NCI-H69 (cell line): ENCODE measurements at places on chromosomes 6 and 20.

- peak; percentile 76 for DNase-seq
Observed at GRCh38 chr6:10613723-10614122, 80.7 kb downstream of the C6orf52 start.

- DNase-seq, result peak; percentile 12
Observed at GRCh38 chr6:40822619-40823018, 216.4 kb downstream of the UNC5CL start.

DNA sequence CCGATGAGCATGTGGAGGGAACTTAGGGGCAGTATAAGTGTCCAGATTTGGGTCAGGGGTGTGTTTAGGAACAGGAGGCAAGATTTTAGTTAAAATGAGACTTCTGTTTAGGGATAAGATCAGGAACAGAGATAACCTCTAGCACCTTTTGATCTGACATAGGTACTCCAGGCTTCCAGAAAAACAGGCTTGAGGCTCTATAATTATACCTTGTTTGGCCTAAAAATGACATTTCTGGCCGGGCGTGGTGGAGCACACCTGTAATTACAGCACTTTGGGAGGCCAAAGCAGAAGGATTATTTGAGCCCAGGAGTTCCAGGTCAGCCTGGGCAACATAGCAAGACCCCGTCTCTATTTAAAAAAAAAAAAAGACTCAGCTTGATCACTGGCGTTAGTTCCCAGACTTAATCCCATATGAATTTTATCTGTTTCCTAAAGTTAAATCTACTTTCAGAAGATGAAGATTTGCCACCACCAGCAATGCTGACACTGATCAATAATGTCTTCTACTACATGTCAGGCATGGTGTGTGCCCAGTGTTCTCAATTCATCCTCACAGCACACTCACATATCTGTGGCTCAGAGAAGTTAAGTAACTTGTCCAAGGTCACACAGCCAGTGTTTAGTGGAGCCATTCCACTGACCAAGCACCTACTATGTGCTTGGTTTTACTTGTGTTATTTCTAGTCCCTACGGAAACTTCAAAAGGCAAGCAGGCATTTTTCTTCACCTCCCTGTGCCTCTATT lies 6.0 kb upstream of the TULP1 start:
- no peak for DNase-seq

DNA sequence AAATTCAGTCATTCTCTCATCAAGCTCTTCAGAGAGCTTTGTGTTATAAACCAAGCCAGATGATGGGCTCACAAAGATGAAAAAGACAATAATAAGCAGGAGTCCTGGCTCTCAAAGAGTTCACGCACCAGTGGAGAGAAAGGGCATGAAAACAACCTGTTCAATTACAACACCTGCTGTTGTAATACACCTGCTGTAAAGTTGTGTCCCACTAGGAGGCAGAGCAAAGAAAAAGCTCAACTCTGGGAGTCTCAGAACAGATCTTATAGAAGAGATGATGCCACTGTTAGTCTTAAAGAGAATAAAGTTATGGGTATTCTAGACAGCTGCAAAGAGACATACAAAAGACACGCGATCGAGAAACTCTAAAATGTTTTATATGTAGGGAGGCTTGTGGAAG lies 100.6 kb downstream of the DCDC2 start:
- DNase-seq, result peak; percentile 85

GRCh38 chr6:163281634-163282033 lies 132.9 kb upstream of the QKI start:
- DNase-seq, result no peak

GRCh38 chr6:44423306-44423705 lies 35.8 kb downstream of the CDC5L start:
- no peak for DNase-seq

DNA sequence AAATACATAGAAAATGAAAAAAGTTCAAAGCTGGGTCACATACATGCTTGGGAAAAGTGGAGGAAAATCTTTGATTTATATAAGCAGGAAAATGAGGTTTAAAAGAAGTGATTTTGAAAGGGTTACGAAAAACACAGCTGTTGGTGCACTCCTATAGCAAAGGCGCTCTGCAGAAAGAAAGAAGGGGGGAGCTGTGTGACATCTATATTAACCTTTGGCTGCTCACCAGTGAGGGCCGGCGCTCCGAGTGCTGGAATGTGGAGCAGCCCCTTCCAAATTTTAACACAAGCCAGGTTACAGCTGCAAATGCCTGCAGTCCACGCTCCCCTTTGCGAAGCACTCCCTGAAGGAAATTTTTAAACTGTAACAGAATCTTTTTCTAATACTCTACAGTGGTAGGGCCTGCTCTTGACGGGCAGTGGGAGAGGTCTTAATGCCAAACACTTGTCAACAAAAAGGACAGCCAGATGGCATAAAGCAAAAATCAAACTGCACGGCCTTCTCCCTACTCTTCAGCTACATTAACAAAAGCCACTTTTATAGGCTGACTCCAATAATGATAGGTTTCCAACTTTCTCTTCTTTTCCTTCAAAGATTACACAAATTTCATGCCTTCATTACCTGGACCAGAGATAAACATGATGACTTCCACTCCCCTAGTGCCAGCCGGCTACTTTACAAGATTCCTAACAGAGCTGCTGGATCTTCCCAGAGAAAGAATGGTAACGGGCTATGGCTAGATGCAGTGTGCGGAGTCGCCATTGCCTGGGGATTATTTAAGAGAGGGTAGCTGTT lies 4.8 kb downstream of the BMP7 start:
- peak; percentile 16 for DNase-seq

DNA sequence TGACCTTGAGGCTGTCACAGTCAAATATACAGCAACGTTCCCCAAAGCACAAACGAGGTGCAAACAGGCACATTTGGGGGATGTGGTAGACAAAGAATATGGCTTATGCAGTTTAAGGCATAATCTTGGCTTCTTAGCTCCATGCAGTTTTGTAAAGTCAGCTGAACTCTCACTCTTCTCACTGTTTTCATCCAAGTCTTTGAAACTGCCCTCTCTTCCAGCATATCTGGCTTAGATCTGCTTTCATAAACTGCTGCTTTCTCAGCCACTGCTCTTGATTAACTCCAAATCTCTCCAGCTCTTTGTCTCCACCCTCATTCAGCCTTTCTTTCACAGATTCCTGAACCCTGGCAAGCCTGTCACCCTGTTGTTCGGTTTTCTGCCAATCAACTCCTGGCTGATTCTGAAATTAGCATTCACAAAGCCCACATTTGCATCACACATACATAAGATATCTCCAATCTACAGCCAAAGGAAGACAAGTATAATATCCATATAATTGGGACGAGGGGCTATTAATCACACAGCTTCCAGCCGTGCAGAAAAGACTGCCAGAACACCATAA lies 301.1 kb upstream of the RNF217 start:
- DNase-seq, result peak; percentile 63

GRCh38 chr6:3291346-3291745 lies 32.6 kb downstream of the PSMG4 start:
- no peak for DNase-seq

DNA sequence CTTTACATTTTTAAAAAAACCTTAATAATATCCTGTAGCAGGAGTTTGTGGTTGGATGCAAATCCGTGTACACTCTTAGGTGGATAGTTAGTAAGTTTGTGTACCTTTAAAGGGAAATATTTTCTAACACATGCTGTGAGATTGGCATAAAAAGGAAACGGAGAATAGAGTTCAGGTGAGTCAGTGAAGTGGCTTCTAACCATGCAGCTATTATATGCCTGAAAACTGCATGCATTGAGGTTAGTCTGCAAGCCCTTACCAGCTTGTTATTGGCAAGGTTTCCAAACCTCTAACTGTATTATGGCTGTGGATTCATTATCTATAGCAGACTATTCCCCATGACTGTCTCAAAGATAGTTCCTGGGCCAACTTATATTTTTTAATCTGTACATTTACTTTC lies 420.6 kb upstream of the MMS22L start:
- DNase-seq, result peak; percentile 30

GRCh38 chr6:110173506-110174132 lies 5.9 kb downstream of the WASF1 start:
- no peak for DNase-seq

- DNase-seq, result no peak
Observed at GRCh38 chr20:41162396-41162795, 25.1 kb downstream of the PLCG1 start.

DNA sequence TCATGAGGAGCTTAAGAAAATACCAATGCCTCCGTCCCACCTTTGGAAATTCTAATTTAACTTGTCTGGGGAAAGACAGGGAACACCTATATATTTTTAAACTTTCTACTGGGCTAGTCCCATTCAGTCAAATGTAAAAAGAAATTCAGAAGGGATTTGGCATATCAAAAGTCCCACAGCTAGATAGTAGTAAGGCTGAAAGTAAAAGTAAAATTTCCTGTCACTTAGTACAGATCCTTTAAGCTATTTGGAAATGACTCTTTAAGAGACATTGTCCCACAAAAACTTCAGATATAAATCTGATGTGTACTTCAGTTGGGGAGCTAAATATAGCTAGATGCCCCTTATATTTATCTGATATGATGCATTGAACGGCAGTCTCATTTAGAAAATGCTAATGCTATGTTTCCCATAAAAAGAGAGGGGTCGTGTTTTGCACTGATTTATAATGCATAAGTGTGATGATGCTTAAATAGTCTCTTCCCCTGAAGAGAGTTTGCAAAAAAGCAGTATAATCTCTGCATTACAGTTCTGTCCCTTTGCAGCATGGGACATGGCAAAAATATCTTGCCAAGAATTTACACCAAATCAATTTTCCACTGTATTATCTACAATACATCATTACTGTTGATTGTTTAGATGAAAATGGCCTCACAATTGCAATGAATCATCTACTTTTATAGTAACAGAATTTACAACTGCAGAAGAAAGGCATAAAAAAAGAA lies 860.8 kb upstream of the MAP3K7 start:
- no peak for DNase-seq

GRCh38 chr6:167577891-167578361 lies 248.8 kb upstream of the AFDN start:
- DNase-seq, result no peak

DNA sequence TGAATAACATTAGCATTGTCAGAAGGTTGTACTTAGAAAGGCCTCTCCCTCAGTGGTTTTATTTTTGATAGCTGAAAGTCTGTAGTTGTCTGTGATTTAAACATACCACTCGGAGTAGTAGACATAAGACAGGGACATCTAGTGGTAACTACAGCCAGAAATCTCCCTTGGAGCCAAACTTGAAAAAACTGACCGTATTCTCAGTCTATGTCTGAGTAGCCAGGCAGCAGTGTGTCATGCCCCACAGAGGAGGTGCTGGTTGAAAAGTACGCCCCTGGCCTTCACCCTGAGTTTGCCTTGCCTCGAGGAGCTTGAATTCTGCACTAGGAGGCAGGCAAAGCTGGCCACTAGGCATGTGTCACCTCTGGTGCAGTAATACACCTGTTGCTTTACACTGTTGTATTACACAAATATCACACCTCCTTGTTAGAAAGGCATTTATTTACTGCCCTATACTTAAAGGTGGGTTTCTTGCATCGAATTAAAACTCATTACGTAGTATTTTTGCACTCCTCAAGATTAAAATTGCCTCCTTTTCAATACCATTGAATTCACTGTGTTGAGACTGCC lies 20.8 kb downstream of the ZBTB2 start:
- no peak for DNase-seq

- DNase-seq, result peak; percentile 20
Observed at GRCh38 chr20:1473246-1474220, 6.9 kb upstream of the NSFL1C start.

- no peak for DNase-seq
Observed at GRCh38 chr20:40778894-40779496, 90.0 kb upstream of the MAFB start.

- no peak for DNase-seq
Observed at GRCh38 chr20:52180180-52180840, 11.3 kb downstream of the ZFP64 start.

DNA sequence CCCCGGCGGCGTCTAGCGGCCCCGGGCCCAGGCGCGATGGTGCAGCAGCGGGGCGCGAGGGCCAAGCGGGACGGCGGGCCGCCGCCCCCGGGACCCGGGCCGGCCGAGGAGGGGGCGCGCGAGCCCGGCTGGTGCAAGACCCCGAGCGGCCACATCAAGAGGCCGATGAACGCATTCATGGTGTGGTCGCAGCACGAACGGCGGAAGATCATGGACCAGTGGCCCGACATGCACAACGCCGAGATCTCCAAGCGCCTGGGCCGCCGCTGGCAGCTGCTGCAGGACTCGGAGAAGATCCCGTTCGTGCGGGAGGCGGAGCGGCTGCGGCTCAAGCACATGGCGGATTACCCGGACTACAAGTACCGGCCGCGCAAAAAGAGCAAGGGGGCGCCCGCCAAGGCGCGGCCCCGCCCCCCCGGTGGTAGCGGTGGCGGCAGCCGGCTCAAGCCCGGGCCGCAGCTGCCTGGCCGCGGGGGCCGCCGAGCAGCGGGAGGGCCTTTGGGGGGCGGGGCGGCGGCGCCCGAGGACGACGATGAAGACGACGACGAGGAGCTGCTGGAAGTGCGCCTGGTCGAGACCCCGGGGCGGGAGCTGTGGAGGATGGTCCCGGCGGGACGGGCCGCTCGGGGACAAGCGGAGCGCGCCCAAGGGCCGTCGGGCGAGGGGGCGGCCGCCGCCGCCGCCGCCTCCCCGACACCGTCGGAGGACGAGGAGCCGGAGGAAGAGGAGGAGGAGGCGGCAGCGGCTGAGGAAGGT lies 715 bp downstream of the SOX12 start:
- DNase-seq, result peak; percentile 87

GRCh38 chr20:59157064-59157463 lies 6.6 kb upstream of the ZNF831 start:
- DNase-seq, result no peak

DNA sequence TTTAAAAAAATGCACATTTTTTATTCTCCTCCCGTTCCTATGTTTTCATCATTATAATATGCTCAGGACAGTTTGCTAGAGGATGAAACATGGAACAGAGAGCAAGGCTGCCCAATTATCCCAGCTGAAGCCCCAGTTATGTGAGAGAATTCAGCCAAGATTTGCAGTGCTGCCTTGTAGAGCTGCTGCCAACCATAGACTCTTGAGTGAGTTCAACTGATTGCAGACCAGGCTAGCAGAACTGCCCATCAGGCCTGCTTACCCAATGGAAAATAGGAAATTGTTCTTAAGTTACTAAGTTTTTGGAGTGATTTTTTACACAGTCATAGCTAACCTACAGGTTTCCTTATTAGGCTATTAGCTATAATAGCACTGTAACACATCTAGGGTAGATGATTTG lies 128.7 kb upstream of the VGLL2 start:
- DNase-seq, result no peak
